Activated CD4-positive, alpha-beta T cell treated with anti-CD3 and anti-CD28 coated beads, Interleukin-2, amount 10 ng/mL, durations not matched to agents 7 days and 5 days (primary cell): ENCODE measurements at places on chromosomes 5 and 9.

GRCh38 chr5:72177538-72177937 lies 70.3 kb downstream of the MAP1B start:
- DNase-seq, result no peak
- H3K27me3 ChIP-seq, result peaks cover 36% of the 10 kb centered on the region
- no peak overlapping the region for H3K4me3 ChIP-seq
- H3K36me3 ChIP-seq, result no peaks in the 10 kb centered on the region

DNA sequence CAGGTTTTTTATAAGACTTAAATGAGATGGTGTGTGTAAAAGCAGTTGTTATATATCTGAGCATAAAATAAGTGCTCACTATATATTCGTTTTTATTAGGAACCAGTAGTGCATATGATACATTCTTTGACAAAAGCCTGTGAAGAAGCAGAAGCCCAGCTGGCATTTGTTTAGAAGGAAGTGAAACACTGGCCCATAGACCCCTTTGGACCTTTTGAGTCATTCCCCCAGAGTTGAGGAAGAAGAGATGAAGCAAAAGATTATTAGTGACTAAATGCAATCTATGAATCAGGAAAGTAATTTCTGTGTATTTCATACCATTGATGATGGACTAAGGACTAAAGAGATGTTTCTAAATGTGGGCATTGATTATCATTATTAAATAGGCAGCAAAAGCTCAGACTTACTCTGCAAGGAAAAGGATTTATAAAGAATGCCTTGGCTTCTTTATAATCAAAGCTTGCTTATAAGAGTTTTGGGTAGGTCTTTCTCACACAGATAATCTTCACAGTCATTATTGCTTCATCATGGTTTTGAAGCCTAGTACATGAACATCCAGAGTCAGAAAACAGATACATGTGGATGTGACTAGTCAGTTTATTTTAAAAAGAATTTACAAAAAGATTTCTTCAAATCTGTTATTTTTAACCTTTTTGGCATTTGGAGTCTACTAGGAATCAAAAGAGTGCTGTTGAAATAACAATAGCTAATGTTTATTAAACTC lies 16.9 kb upstream of the FER start:
- no peak for DNase-seq
- no peaks in the 10 kb centered on the region for H3K36me3 ChIP-seq
- H3K27me3 ChIP-seq, result peaks cover 59% of the 10 kb centered on the region
- no peak overlapping the region for H3K27ac ChIP-seq
- peaks cover 21% of the 10 kb centered on the region for H3K4me1 ChIP-seq

- DNase-seq, result no peak
- H3K27me3 ChIP-seq, result peaks cover 2% of the 10 kb centered on the region
- H3K36me3 ChIP-seq, result no peaks in the 10 kb centered on the region
- no peak overlapping the region for H3K4me3 ChIP-seq
Observed at GRCh38 chr9:1469996-1470395, 419.8 kb downstream of the DMRT2 start.

DNA sequence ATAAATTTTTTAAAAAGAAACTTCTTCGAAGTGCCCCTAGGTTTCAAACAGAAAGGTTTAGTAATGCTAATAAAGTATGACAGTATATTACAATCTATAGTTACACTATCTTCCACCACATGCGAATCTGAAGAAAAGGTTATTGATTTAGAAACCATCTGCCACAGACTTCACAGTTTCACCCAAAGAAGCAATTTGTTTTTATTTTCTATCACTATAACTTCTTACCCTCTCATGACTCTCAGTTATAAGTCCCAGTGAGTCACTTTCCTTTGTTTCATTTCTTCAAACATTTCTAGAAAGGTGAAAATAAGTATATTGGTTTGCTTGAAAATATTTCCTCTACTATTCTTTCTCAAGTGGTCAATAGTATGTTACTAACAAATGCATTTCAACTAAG lies 93.6 kb downstream of the MCTP1 start:
- no peak for DNase-seq
- H3K36me3 ChIP-seq, result no peaks in the 10 kb centered on the region
- H3K27me3 ChIP-seq, result peaks cover 5% of the 10 kb centered on the region
- H3K4me3 ChIP-seq, result no peak overlapping the region
- H3K4me1 ChIP-seq, result peaks cover 2% of the 10 kb centered on the region

GRCh38 chr5:8478326-8478725 lies 609.4 kb downstream of the MTRR start:
- H3K4me3 ChIP-seq, result no peak overlapping the region
- no peak overlapping the region for H3K27ac ChIP-seq
- H3K4me1 ChIP-seq, result no peaks in the 10 kb centered on the region
- no peak for DNase-seq

DNA sequence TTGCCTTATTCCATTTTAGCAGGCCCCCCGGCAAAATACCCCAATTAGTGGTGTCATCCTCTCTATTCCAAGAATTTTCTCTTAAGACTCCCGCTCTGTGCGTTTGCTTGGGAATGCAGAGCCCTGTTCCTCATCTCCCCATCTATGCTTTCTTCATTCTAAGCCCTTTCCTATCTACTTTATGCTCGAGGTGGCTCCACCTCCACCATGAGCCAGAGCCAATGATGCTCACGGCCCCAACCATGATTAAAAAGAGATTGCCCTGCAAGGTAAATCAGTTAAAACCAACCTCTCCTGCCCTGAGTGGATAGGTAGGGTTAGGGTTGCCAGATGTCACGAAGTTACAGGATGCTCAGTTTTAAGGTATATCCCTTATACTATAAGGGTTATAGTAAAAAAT lies 677 bp upstream of the TXNDC15 start:
- peak overlapping the region; percentile 99 for H3K27ac ChIP-seq
- DNase-seq, result peak; percentile 35
- peaks cover 19% of the 10 kb centered on the region for H3K36me3 ChIP-seq
- peaks cover 42% of the 10 kb centered on the region for H3K4me1 ChIP-seq
- peak overlapping the region; percentile 92 for H3K4me3 ChIP-seq
- no peaks in the 10 kb centered on the region for H3K27me3 ChIP-seq

GRCh38 chr5:111236348-111236747 lies 12.2 kb downstream of the CAMK4 start:
- no peaks in the 10 kb centered on the region for H3K27me3 ChIP-seq
- peaks cover 67% of the 10 kb centered on the region for H3K36me3 ChIP-seq
- H3K4me3 ChIP-seq, result peak overlapping the region; percentile 61
- peak overlapping the region; percentile 93 for H3K27ac ChIP-seq
- H3K4me1 ChIP-seq, result peaks cover 87% of the 10 kb centered on the region
- no peak for DNase-seq

DNA sequence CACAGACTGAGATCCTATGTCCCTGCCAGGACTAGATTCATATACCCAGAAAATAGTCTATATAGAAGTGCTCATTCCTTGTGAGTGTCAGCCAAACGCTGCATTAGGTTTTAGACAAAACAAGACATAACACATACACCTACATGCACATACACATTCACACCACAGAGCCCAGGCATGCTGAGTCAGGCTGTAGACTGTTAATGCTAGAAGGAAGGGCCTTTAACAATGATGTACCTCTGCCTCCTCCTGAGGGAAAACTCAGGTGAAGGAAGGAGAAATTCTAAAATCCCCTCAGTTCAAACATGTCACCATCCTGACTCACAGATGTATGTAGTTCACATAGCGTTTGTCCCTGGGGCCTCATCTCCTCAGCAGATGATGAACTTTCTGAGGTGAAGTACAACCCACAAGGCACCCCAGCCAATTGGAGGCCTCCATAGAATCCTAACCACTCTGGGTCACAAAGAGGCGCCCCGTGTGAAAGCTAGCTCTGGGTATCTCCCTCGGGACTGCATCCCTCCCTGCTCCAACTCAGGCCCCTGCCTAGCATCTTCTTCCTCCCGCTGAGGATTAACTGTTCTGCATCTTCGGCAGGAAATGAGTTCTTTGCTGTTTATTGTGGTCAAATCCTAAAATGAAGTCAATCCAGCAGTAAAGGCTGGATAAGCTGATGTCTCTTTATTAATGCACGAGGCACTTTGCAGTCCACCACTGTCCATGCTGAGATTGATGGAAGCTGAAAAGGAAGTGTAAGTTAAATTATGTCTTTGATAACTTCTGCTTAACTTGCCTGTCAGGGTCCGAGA lies 40.8 kb upstream of the FSTL4 start:
- peaks cover 21% of the 10 kb centered on the region for H3K27me3 ChIP-seq
- H3K4me1 ChIP-seq, result no peaks in the 10 kb centered on the region
- no peak for DNase-seq

DNA sequence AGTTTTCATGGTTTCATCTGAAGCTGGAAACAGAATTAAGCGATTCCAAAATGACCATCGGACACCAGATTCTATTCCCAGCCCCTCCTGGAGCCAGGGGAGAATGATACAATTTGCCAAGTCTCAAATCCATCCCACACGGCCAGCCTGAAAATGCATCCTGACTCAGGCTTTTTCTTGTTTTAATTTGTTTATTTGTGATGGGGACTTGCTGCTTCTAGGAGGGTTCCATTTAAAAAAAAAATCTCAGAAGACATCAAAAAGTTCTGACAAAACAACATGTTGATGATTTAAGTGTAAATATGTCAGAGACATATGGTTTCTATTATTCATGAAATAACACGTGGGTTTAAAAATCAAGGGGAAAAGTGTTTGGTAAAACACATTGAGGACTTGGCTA lies 173.2 kb downstream of the GAS1 start:
- no peaks in the 10 kb centered on the region for H3K4me1 ChIP-seq
- H3K4me3 ChIP-seq, result no peak overlapping the region
- no peaks in the 10 kb centered on the region for H3K36me3 ChIP-seq
- no peak overlapping the region for H3K27ac ChIP-seq
- H3K27me3 ChIP-seq, result peaks cover 12% of the 10 kb centered on the region

GRCh38 chr5:45796959-45797553 lies 100.9 kb upstream of the HCN1 start:
- H3K36me3 ChIP-seq, result no peaks in the 10 kb centered on the region
- no peak overlapping the region for H3K4me3 ChIP-seq
- DNase-seq, result no peak

DNA sequence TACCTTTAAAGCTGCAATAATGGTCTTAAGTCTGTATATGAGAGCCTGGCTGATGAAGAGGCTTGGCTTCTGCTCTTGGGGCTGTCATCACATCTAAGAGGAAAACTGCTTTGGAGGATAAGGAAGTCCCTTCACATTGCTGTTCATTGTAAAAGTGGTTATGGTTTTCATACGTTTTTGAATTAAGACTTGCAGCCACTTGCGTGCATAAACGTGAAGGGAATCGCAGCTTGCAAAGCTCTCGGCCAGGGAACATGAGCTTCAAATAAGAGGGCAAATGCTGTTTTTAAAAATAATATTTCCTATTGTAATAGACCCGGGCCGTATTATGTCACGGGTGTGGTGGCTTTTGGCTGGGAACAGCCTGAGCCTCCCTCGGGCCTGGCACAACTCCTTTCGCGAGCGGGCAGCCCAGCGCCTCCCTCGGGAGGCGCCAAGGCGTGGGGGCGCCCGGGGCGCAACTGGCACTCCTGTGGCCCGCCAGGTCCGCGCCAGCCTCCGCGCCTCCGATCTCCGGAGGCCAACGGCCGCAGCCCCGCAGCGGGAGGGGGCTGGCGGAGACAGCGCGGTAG lies 538 bp upstream of the ARHGEF28 start:
- DNase-seq, result no peak
- H3K27ac ChIP-seq, result no peak overlapping the region
- no peaks in the 10 kb centered on the region for H3K36me3 ChIP-seq
- peak overlapping the region; percentile 49 for H3K4me3 ChIP-seq

GRCh38 chr5:127785098-127785927 lies 82.1 kb downstream of the CCDC192 start:
- peak; percentile 54 for DNase-seq
- peaks cover 30% of the 10 kb centered on the region for H3K4me1 ChIP-seq
- peaks cover 6% of the 10 kb centered on the region for H3K36me3 ChIP-seq

- peaks cover 21% of the 10 kb centered on the region for H3K27me3 ChIP-seq
- no peaks in the 10 kb centered on the region for H3K36me3 ChIP-seq
- H3K27ac ChIP-seq, result no peak overlapping the region
- DNase-seq, result no peak
- no peak overlapping the region for H3K4me3 ChIP-seq
Observed at GRCh38 chr5:170120576-170120975, 14.9 kb downstream of the FOXI1 start.

- H3K4me1 ChIP-seq, result no peaks in the 10 kb centered on the region
- no peak overlapping the region for H3K4me3 ChIP-seq
- no peak overlapping the region for H3K27ac ChIP-seq
- no peaks in the 10 kb centered on the region for H3K36me3 ChIP-seq
- no peak for DNase-seq
Observed at GRCh38 chr5:135978212-135978631, 23.4 kb upstream of the LECT2 start.

GRCh38 chr5:56734091-56734694 lies 81.2 kb upstream of the MAP3K1 start:
- peaks cover 43% of the 10 kb centered on the region for H3K4me1 ChIP-seq
- H3K36me3 ChIP-seq, result peaks cover 24% of the 10 kb centered on the region
- H3K27me3 ChIP-seq, result no peaks in the 10 kb centered on the region
- H3K4me3 ChIP-seq, result no peak overlapping the region
- no peak for DNase-seq

GRCh38 chr9:27433631-27434325 lies 90.3 kb upstream of the IFNK start:
- peaks cover 8% of the 10 kb centered on the region for H3K4me1 ChIP-seq
- H3K36me3 ChIP-seq, result no peaks in the 10 kb centered on the region
- no peak overlapping the region for H3K27ac ChIP-seq

- no peak overlapping the region for H3K4me3 ChIP-seq
- peaks cover 66% of the 10 kb centered on the region for H3K4me1 ChIP-seq
- peak overlapping the region; percentile 79 for H3K27ac ChIP-seq
- no peaks in the 10 kb centered on the region for H3K27me3 ChIP-seq
- peaks cover 35% of the 10 kb centered on the region for H3K36me3 ChIP-seq
Observed at GRCh38 chr5:76854644-76855043, 4.8 kb downstream of the S100Z start.

DNA sequence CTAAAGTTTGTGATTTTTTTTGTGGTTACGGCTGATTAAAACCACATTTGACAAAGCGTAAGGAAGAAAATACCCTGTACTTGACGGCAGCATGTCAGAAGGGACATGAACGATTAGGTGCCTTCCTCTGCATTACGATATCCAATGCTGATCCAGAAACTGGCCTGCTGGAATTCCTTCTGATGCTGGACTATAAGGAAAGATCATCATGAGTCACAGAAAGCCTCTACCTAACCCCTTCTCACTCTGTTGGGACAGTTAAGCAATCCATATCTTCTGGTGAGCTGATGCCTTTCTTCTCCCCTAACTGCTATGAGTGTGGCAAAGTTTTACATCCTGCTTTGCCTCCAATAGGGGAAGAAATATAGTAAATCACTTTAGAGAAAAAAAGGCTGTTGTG lies 78.4 kb upstream of the PAPPA start:
- H3K4me1 ChIP-seq, result no peaks in the 10 kb centered on the region
- no peaks in the 10 kb centered on the region for H3K27me3 ChIP-seq
- no peak for DNase-seq
- H3K27ac ChIP-seq, result no peak overlapping the region
- H3K36me3 ChIP-seq, result no peaks in the 10 kb centered on the region
- no peak overlapping the region for H3K4me3 ChIP-seq

GRCh38 chr5:78690253-78690972 lies 41.8 kb upstream of the LHFPL2 start:
- H3K4me3 ChIP-seq, result no peak overlapping the region
- H3K27ac ChIP-seq, result no peak overlapping the region
- H3K36me3 ChIP-seq, result no peaks in the 10 kb centered on the region
- peaks cover 6% of the 10 kb centered on the region for H3K27me3 ChIP-seq
- no peak for DNase-seq
